ENCODE measurements at places on chromosomes 1 and 21.

DNA sequence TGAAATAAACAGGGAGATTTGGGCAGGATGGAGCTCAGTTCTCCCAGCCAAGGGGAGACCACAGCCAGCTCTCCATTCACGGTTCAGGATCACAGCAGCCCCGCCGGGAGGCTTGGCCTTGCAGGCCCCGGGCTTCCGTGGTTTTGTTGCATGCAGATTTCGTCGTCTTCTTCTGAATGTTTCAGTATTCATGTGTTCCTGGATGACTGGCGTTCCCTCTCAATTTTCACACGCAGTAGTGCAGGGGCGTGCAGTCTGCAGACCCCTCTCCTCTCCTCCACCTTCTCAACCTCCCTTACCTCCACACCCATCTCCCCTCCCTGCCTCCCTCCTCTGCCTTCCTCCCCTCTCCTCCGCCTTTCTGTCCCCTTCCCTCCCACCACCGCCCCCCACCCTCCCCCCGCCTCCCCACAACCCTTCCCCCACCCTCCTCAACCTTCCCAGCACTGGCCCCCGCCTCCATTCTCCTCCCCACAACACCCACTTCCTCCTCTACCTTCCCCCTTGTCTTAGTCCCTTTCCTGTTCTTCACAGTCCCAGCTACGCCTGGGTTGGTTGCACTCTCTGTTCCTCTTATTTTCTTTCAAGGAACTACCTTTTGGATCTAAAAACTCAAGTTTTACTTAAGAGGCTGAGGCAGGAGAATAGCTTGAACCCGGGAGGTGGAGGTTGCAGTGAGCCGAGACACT is 8.4 kb upstream of the SLC19A1 start:
- no peak for DNase-seq

DNA sequence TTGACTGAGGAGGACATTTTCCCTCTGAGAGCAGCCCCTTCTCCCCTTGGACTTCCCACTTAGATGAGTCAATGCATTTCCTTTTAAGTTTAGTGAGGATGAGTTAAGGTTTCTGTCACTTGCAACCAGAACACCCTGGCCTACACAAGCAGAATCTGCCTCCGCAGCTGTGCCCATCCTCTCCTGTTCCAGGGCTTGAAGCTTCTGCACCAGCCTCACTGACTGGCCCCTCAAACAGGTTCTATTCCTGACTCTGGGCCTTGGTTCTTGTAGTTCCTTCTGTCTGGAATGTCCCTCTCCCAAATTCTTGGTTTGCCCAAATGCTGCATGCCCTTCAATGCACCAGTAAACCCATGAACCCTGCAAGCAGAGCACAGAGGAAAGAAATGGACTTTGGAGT is 394.4 kb downstream of the PTPRU start:
- no peak for DNase-seq

DNA sequence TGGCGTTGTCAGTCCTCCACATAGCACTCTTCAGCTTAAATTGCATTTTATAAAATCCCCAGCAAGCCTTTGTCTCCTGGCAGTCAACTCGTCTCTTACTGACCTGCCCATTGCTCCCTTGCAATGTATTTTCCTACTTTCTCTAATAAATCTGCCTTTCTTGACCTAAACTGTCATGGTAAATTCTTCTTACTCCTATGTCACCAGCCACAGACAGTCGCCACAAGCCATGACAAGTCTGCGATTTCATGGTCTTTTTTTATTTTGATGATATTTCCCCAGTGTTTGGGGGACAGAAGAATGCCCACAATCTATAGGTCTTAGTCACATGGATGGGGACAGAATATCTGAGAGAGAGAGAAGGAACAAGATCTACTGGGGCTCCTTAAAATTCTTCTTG is 8.4 kb downstream of the IFNAR2 start:
- no peak for DNase-seq

DNA sequence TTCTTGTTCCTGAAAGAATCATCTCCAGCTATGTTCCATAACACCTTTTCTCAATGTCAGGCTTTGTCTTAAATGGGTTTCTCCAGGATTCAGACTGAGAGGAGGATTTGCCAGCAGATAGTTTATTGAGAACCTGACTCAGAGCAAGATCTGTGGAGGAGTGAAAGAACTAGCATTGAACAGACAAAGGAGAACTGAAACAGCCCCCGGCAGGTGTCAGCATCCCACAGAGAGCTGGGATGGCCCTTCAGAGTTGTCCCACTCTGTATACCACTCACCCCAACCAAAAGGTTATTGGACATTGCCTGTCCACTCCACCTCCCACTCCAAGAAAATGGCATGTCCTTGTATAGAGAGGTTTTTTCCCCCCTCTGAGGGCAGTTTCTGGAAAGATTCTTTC is 270.7 kb downstream of the PAPPA2 start:
- no peak for DNase-seq

- no peak for DNase-seq
Observed at GRCh38 chr1:15311880-15312279, 64.9 kb downstream of the FHAD1 start.

DNA sequence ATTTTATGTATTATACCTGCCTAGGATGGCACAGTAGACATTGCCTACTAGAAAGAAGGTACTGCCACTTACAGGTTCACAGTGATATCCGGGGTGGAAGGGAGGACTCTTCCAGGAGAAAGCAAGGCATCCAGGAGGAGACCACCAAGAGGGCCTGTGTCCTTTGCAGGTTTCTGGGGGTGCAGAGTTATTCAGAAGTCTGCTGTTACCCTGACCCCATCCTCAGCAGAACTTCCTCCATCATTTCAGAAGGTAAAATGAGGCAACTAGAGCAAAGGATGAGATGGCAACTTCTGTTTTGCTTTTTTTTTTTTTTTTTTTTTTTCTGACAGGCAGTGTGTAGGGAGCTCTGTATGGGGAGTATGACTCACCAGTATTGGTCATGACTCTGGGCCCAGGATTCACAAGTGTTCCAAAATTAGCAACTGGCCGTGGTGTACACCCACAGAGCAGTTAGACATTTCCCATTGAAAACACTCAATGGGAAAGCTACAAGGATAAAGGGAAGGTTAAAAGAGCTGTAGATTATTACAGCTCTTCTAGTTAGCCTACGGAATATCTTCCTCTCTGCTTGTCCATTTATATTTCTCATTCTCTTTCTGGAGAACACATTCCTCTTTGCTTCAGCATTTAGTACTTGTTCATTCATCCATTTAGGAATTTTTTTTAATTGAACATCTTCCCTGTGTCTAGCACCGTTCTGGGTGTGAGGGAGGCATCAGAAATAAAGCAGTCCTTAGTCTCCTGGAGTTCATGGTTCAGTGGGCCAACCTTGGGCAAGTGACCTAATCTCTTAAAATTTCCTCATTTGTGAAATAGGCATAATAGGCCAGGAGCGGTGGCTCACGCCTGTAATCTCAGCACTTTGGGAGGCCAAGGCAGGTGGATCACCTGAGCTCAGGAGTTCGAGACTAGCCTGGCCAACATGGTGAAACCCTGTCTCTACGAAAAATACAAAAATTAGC is 50.5 kb upstream of the PPP2R5A start:
- peak; percentile 96 for DNase-seq

- peak; percentile 91 for DNase-seq
Observed at GRCh38 chr1:111592389-111593361, 26.9 kb upstream of the RAP1A start.

- no peak for DNase-seq
Observed at GRCh38 chr1:56966698-56966999, 834 bp upstream of the C8B start.

GRCh38 chr1:221791846-221792245 is 50.0 kb upstream of the DUSP10 start:
- DNase-seq, result no peak

- no peak for DNase-seq
Observed at GRCh38 chr21:26781331-26781730, 63.9 kb downstream of the ADAMTS1 start.

DNA sequence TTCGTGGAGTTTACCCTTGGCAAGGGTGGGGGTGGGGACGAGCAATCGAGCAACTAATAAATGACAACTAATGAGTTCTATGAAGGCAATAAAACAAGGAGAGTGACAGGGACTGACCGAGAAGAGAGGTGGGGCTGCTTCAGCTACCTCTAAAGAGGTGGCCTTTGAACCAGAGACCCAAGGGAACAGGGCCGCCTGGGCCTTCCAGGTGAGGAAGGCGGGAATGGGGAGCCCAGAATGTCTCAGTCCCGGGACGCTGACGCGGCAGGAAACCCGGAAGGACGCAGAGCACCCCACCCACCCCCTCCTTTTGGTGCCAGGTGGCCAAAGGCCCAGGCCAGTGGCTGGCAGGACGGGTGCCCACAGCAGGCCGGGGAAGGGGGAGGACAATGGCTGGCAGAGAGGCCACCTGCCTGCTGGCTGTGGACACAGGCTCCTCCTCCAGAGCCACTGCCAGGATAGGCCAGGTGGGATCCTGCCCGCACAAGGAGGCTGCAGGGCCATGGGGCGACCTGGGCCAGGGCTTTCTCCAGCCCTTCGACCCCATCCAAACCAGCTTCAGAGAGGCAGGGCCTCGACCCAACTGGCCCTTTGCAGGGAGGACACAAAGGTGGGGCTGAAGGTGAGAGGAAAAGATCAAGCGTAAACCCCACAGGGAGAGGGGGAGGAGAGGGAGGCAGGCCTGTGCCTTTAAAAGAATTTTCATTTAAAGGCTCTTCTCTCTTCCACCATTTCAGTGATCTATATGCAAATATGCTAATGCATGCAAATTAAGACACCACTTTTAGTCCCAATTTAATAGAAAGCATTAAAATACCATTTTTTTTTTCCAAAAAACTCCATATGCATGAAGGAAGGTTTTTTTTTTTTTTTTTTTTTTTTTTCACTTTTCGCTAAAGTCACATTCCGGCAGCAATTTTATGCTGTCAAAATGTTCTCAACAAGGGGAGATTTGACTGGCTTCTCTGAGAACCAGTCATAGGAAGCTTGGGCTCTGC is 58.1 kb downstream of the CASZ1 start:
- DNase-seq, result no peak

GRCh38 chr1:209600541-209600940 is 17.0 kb downstream of the CAMK1G start:
- no peak for DNase-seq

DNA sequence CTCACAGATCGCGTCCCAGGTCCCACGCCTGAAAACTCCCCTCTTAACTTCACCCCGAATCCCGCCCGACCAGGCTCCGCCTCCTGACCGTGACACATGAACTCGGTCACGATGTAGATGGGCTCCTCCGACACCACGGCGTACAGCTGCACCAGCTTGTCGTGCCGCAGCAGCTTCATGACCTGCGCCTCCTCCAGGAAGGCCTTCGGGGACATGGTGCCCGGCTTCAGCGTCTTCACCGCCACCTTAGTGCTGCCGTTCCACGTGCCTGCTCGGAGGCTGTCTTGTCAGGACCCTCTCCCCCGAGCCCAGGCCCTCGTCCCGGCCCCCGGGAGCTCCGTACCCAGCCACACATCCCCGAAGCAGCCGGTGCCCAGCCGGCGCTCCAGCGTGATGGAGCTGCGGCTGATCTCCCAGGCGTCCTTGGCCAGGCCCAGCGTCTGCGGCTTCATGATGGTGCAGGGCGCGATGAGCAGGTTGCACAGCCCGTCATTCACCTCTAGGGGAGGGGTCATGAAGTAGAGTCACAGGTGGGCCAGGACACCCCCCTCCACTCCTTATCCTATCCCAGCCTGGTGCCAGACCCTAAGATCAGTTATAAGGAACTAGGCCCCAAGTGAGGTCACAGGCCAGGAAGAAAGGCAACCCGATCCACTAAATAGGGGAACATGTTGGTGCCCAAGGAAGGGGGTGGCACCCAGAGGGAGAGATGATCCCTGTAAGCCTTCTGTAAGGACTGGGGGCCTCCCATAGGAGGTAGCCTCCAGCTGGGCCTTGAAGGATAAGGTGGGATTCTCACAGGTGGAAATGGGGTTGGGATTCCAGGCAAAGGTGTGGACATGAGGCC is 11.6 kb upstream of the AHDC1 start:
- DNase-seq, result no peak

- peak; percentile 77 for DNase-seq
Observed at GRCh38 chr1:184296466-184297243, 90.2 kb upstream of the C1orf21 start.

GRCh38 chr1:39163469-39163868 is 41.0 kb upstream of the MACF1 start:
- no peak for DNase-seq

GRCh38 chr1:94719926-94720793 is 100.0 kb upstream of the SLC44A3 start:
- DNase-seq, result no peak

- no peak for DNase-seq
Observed at GRCh38 chr1:108043707-108044106, 78.7 kb upstream of the VAV3 start.

- DNase-seq, result no peak
Observed at GRCh38 chr1:15788624-15789301, 18.7 kb downstream of the UQCRHL start.

DNA sequence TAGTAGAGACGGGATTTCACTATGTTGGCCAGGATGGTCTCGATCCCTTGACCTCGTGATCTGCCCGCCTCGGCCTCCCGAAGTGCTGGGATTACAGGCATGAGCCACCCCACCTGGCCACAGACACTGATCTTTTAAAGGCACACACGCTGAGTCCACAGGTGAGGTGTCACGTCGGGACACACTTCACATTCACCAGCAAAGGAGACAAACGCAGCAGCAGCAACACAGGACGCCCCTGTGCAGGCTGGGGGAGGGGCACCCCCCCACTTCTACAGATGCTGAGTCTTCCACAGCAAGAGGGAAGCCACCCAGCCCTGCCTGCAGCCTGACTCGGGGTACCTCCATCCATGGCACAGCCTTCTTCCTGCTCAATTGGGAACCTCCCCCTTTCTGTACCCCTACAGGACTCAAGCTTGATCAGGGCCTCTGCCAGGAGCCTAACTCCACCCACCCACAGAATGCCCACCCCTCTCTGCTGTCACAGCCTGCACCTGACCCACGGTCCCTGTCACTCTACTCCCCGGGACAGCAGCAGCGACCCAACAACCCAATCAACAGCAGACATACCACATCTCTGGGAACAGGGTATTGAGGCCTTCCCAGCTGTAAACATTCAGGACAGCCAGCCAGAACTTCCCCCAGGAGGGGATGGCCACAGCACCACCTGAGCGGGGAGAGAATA is 9.5 kb downstream of the LSS start:
- no peak for DNase-seq

GRCh38 chr1:241560146-241560848 is 28.1 kb downstream of the KMO start:
- no peak for DNase-seq

GRCh38 chr1:225817611-225818061 is 7.7 kb downstream of the EPHX1 start:
- DNase-seq, result peak; percentile 93

DNA sequence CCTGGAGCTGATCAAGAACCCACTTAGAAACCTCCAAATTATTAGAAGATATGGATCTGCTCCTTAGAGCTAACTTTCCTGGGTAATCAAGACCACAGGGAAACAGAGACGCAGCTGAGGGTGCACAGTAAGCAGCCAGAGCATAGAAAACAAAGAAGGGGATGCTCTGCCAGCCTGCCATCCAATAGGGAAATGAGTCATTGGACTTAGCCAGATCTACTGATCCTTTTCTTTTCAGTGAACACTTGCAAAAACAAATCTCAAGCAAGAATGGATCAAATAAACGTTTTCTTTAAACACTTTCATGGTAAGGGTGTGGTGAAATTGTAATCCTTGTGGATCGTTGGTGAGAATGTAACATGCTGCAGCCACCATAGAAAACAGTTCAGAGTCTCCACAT is 474.0 kb downstream of the LTN1 start:
- no peak for DNase-seq

Data from AG08395 (cell line).